ENCODE measurements at places on chromosomes 4 and X.

DNA sequence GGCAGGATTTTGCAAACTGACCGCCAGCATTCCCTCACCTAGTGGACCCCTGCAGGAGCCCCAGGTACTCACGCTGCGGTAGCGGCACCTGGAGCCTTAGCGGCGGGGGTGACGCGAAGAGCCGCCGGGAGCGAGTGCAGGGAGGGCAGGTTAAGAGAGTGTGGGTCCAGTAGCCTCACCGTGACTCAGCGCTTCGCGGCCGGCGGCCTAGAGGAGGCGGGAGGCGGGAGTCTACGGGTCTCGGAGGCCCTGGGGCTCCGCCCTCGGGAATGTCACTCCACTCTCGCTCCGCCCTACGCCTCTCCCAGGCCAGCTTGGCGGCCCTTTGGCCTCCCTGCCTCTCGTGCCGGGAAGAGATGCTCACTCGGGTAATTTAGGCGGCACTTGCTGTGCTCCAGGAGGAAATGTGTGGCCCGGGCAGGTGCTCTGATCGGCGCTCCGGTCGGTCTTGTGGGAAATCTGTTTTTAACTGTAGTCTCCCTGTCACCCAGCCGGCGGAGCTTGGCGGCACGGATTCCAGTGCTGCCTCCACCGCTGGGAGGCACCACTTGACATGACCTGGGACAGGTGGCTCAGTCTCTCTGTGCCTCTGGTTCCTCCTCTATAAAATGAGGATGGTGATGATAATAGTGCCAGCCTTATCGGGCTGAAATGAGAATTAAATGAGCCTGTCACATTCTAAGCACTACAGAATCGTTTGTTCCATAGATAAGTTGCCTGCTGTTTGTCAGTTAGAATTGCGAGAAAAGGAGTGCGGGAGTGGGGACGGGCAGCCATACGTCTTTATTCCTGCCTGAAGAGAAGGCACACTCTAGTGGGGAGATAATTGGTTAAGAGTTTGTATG, at the start of gene PIR:
Gene PIR, minus strand, starts transcription at position 216 of the 845 bp plus-strand sequence. CDS start 2,076 bp downstream, outside the sequence.
- no peak for DNase-seq

GRCh38 chr4:182124359-182124758, 118.8 kb upstream of the TENM3 start:
- DNase-seq = no peak

DNA sequence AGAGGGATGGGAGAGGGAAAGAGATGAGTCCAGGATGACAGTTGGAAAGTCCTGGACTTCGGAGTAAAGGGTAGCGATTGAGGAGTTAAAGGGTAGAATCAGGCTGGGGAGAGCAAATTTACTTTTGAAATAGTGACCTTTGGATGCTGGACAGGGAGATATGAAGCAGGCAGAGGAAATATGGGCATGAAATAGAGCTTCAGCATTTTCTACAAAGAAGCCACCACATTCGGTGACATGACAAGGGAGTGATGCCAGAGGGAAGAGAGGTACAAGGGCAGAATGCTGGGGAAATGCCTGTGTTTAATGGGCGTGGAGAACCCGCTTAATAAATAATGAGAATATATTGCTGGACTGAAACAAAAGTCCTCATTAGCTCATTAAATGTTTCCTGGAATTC, 92.7 kb downstream of the TBL1X start:
- DNase-seq = no peak

DNA sequence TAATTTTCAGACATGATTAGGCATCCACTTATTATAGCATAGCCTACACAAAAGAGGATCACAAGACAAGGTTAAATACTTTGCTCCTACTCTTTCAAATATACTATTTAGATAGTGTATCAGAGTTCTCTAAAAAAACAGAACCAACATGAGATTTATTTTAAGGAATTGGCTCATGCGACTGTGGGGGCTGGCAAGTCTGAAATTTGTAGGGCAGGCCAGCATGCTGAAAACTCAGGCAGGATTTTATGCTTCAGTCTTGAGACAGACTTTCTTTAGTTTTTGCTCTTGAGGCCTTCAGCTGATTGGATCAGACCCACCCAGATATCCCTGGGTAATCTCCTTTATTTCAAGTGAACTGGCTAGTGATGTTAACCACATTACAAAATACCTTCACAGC, 169.5 kb downstream of the MAML3 start:
- DNase-seq = no peak

GRCh38 chr4:119946359-119946758, 120.3 kb downstream of the MAD2L1 start:
- DNase-seq = no peak

DNA sequence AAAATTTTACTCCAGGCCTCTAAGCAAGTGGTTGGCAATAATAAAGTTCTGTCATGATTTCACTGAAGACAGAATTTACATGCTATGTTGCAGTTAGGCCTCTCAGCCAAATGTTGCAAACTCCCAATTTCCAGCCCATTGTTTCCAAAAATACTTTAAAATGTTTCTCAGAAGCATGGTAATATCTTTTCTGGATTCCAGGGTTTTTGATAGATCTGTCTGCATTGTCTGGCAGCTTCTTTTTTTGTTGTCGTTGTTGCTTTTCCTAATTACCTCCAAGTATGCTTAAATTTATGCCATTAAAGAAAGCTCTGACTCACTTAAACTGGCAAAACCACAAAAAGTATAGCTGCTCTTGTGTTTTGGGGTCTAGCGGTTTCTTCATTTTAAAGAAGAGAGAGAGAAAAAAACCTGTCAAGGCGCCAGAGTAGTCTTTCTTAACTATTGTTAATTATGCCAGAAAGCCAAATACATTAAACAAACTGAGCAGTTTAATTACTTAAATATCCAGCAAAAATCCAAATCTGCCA, 97.0 kb downstream of the AGTR2 start:
- no peak for DNase-seq

DNA sequence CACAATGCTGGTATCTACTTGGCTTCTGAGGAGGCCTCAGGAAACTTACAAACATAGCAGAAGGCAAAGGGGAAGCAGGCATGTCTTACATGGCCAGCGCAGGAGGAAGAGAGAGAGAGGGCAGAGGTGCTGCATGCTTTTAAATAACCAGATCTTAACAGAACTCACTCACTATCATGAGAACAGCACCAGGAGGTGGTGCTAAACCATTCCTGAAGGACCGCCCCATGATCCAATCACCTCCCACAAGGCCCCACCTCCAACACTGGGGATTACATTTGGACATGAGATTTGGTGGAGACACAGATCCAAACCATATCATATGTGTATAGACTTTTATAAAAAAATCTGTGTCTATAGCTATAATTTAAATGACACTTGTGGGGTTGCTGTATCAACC, 48.6 kb upstream of the ERVMER34-1 start:
- no peak for DNase-seq

DNA sequence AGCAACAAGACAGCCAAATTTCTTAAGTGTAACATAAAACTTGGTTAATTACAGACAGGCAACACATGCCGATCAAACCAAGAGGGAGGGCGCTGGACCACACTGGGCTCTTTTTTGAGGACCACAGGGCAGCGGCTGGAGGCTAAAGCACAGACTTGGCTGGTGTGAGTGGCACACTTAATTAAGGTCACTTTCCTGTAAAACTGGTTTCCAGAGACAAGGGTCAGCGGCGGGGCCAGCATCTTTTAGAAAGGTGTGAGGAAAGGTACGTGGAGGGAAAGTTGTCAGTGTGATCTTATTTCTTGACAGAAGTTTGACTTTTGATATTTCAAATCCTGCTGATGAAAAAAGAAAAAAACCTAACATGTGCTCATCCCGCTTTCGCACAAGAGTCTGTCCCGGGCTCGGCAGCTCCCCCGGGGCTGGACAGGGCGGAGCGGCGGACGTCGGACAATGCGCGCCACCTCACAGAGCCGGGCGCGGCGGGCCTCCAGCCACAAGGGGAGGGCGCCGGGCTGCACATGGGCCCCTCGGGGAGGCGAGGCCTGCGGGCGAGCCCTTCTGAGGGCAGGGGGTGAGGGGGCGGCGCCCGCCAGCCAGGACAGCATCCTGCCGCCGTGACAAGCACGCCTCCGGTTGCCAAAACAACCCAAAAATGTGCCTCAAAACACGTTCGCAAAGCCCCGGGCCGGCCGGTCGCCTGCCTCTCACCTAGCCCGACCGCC, 660 bp upstream of the HSPA4L start:
- DNase-seq = no peak
